Neuronal stem cell (in vitro differentiated cells): ENCODE measurements at places on chromosomes 7 and 10.
A peak's percentile ranks its signal among the peaks of the same experiment; 100 is the strongest.

DNA sequence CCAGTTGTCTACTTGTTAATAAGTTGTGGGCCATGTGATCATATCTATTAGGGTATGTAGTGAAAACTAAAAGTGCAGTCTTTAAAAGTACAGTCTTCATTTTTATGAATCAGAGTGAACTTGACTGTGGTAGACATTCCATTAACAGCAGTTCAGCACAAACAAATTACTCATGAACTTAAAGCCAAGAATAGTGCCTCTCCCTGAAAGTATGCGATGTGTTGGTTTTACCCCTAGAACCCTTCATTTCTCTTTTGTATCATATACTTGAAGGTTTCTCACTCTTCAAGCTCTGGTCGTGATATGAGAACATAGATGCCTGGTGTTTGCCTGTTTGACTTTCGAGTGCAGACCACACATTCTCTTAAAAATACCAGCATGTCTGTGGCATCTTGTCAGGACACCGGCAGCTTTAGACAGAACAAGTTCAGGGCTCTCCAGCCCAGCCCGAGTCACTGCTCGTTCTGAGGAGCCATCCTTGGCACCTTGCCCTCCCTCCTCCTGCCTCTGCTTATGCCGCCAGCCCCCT lies 159.3 kb downstream of the LCOR start:
- DNase-seq = no peak

DNA sequence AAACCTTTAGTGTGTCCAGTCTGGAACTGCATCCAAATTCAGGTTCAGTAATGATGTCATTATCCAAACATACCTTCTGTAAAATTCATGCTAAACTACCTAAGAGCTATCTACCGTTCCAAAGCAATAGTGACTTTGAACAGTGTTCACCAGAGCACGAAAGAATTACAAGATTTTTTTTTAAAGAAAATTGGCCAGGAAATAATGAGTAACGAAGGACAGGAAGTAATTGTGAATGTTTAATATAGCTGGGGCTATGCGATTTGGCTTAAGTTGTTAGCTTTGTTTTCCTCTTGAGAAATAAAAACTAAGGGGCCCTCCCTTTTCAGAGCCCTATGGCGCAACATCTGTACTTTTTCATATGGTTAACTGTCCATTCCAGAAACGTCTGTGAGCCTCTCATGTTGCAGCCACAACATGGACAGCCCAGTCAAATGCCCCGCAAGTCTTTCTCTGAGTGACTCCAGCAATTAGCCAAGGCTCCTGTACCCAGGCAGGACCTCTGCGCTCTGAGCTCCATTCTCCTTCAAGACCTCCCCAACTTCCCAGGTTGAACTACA lies 694 bp upstream of the FAS start:
- no peak for DNase-seq

DNA sequence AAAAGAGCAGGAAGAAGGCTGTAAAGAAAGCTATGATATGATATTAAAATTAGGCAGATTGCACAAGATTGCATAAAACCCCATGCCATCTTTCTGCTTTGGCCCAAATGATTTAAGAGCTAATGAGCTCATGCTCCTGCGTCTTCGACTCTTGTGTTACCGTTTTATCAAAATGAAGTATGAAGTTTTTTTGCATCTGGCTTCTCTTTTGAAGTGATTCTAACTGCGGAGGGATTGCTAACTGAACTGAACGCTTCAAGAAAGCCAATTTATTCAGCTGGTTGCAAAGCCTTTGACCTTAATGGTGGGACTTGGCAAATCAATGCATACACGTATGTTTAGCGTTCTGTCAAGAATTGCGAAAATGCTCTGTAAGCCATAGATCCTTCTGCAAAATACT lies 282.9 kb downstream of the TWIST1 start:
- no peak for DNase-seq

DNA sequence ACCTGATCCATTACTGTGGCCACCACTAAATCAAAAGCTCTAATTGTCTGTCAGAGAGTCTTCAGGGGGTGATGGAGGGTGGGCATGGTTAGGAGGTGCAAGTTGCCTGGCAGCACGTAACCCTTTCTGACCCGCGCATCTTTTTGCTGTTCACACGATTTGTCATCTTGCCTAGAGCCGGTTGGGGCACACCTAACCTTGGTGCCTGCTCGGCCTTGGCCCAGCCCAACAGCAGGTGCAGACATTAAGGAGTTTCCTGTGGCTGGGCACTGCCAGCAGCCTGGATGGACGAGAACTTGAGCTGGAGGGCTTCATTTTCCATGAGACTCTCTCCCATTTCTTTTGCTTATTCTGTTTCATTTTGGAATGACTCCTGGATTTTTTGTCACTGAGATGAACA lies 41.0 kb upstream of the PTF1A start:
- DNase-seq = no peak

GRCh38 chr7:92833766-92834506 lies 2.4 kb downstream of the CDK6 start:
- DNase-seq = no peak

DNA sequence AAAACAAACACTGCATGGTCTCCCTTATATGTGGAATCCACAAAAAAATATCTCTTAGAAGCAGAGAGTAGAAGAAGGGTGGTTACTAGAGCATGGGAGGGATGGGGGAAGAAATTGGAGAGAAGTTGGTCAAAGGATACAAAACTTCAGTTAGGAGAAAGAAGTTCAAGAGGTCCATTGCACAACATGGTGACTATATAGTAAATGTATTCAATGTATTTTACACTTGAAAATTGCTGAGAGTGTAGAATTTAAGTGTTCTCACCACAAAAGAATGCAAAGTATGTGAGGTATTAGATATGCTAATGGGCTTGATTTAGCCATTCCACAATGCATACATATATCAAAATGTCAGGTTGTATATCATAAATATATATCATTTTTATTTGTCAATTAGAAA lies 232.0 kb upstream of the CELF2 start:
- no peak for DNase-seq

- DNase-seq = no peak
Observed at GRCh38 chr10:76643511-76643911, 994.1 kb downstream of the KCNMA1 start.

DNA sequence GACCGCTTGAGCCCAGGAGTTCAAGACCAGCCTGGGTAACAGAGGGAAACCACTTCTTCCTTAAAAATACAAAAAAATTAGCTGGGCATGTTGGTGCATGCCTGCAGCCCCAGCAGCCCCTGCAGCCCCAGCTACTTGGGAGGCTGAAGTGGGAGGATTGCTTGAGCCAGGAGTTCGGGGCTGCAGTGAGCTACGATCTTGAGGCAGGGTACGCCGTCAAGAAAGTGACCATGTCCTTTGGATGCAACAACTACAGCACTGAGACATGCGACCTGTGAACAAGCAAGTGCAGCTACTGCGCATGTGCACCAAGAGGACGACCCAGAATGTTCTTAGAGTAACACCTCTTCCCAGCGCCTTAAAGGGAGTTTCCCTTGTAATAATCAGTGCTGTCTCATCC lies 66.6 kb upstream of the ZNF479 start:
- no peak for DNase-seq

DNA sequence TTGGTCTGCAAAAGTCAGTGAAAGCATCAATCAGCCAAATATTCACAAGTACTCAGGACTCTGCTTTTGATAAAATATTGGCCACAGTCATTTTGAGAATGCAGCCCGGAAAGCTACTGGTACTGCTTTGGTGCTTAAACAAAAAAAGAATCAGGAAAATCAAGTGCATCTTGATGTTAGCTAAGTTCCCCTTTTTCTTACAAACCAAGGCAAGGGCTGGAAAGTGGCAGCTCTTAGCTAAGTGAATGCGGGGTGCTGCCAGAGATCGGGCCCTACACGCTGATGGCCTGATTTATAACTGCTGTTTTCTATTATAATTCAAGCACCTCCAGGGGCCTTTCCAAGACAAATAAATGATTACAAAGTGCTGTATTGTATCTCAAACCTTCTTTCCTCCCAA lies 136.8 kb upstream of the MGMT start:
- DNase-seq = no peak

DNA sequence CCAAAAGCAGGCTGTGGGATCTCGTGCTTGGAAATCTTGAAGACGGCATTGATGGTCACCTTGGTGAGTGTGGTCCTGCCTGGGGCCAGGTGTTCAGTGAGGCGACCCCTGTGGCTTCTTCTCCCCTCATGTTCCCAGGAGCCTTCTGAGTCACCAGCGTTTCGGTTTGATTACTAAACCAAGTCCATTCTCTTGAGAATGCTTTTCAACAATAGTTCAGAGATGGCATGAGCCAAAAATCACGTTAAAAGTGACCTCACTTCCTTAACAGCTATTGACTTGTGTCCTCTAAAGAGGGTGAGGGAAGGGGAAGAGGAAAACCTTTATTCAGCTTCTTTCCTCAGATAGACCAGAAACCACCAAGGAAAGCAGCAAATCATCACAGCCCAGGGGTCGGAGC lies 315.2 kb downstream of the GATA3 start:
- DNase-seq = no peak

DNA sequence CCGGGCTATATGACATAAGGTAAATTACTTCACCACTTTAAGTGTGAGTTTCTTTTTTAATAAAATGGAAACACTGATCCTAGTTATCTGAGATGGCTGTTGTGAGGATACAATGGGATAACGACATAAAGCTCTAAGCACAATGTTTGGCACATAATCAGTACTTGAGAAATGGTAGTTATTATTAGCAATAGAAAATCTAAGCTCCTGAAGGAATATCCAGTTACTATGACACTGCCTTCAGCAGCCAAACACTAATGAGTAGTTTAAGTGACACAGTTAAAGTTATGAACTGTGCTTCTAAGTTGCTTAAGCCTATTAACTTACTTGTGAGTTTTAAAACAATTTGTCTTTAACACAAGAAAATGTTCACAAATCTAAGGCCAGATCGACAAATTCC lies 96.8 kb downstream of the ELAPOR2 start:
- no peak for DNase-seq

GRCh38 chr10:95864906-95865813 lies 42.6 kb upstream of the CC2D2B start:
- peak; percentile 38 for DNase-seq

DNA sequence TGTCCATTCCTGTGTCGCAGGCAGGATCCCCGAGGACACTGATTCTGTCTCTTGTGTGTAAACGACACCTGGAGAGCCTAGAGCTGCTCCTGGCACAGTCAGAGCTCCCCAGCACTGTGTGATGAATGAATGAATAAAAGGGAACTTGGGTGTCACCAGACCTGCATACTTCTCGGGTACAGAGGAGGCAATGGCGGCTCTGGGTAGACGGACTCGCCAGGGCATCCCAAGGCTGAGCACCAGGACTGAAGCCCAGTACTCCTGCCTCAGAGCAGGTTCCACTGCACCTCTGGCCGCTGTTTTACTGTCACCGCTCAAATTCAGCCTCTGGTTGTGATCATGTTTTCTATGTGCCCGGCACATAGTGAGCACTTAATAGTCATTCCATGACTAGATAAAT lies 255.8 kb downstream of the GLRX3 start:
- no peak for DNase-seq

DNA sequence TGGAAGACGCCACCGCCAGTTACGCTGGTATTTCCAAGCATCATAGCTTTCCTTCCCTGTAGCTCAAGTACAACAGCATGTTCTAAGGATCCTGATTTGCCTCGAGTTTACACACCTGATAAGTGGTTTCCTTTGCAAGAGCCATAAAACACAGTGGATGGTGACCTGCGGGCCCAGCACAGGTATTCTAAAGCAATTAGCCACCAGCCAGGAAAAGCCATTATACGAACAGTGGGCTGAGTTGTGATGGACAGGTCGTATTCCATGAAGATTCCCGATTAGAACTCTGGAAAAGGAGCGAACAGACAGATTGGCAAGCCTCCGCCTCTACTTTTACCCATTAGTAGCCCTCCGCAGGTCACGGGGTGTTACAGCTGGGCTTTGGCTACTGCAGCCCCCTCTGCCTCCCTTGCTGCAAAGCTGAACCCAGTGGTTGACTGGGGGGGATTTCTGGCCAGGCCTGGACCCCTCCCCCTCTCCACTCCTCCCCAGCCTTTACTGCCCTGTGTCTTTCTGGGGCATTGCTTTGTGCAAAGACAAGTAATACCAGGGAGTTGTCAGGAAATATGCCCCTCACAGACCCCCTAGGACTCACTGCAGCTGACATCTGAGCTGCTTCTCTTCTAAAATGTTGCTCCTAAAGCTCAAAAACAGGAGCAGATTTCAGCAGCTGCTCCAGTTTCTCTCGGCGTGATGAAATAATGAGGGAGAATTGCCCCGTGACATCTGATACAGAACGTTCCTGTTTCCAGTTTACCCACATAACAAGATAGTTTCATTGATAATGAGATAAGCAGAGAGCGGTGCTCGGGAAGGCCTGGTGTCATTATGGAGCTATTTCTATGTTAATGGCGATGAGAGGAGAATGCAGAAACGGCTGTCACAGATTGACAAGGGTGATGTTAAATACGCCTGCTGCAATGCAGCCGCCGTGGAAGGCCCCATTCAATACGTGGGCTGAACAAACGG lies 214.4 kb downstream of the CCSER2 start:
- DNase-seq = no peak

- no peak for DNase-seq
Observed at GRCh38 chr7:99314504-99314903, 11.2 kb upstream of the ARPC1A start.

- no peak for DNase-seq
Observed at GRCh38 chr7:93146472-93147141, 1.6 kb downstream of the SAMD9L start.

- DNase-seq = no peak
Observed at GRCh38 chr7:37741776-37742175, 58.2 kb downstream of the GPR141 start.

GRCh38 chr7:151252961-151253711 lies 4.6 kb upstream of the SMARCD3 start:
- DNase-seq = peak; percentile 27

GRCh38 chr7:133550811-133551210 lies 297.9 kb downstream of the EXOC4 start:
- no peak for DNase-seq

DNA sequence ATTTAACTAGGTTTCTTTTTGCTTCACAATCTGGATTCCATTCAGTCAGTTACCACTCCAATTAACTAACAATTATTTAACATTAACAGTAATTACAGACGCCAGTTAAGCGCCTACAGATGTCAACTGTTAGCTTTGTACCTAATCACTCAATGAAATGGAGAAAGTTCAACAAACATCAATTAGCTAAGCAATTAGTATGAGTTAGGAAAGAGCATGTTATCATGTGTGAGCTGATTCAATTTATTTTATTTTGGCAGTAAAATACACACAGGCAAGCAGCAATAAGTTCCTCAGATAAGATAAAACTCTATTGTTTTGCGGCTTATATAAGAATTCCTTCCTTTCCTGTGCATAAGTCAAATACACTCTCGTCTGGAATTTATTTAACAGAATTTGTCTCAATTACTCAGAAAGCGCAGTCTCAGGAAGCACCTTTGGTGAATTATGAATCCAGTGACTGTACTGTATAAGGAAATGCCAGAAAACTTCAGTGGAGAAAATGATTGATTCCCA lies 427.1 kb upstream of the GALNT17 start:
- no peak for DNase-seq

DNA sequence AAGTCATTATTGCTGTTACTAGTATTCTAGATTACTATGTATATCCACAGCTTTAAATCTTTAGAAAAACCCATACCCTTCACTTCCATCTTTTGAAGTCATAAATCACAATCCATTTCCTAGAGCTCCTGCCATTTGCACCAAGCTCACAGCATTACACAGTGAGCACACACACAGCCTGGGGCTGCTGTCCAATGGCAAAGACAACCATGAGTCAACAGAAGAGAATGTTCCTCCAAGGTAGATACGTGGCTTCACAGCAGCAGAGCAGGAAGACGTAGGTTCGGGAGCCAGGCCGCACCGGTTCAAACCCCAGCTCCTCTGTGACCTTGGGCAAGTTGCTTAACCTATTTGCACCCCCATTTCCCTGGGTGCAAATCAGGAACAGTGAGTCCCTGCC lies 234.6 kb downstream of the DIP2C start:
- no peak for DNase-seq
